Stimulated activated CD8-positive, alpha-beta memory T cell treated with anti-CD3 and anti-CD28 coated beads, Interleukin-15, amount 100 ng/mL, for 1 hour (primary cell): ENCODE measurements at places on chromosomes 3 and 15.

DNA sequence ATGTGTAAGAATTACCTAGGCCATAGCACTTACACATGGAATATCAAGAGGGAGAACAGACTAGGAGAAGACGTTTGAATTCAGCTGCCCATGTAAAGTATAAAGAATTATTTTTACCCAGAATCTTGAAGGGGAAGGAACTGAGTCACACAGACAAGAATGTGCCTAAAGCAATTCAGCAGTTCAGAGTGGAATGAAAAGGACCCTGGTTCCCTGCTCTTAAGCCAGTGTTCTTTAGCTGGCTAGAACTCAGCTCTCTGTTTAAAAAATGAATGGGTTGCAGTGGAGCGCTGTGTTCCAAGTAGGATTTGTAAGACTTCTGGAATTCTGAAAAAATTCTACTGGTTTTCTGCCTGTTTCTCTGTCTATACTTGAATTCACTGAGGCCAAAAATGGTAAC lies 440.2 kb downstream of the LPP start:
- DNase-seq: no peak

GRCh38 chr3:45031531-45031930 lies 5.4 kb downstream of the CLEC3B start:
- DNase-seq: no peak

- no peak for DNase-seq
Observed at GRCh38 chr3:14822134-14822533, 3.4 kb downstream of the FGD5 start.

- DNase-seq: no peak
Observed at GRCh38 chr15:43165801-43166325, 19.3 kb upstream of the CCNDBP1 start.

DNA sequence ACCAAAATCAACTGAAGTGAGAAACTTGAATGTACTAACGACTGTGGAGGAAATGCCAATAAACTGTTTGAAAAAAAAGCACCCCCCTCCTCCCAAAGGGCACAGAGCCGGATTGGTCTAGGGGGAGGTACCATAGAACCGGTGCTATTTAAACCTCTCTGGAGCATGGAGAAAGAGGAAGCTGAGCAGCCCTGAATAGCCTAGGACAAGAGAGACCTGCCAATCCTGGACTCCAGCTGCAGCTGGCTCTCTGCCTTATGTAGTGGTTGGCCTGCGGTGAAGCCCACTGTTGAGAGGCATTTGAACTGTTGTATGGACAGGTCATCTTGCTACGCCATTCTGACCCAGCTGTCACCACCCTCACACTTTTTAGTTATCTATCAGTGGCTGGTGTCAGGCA lies 1.5 kb upstream of the SH3GL3 start:
- DNase-seq: no peak

- no peak for DNase-seq
Observed at GRCh38 chr3:10950476-10951294, 41.9 kb upstream of the SLC6A1 start.

DNA sequence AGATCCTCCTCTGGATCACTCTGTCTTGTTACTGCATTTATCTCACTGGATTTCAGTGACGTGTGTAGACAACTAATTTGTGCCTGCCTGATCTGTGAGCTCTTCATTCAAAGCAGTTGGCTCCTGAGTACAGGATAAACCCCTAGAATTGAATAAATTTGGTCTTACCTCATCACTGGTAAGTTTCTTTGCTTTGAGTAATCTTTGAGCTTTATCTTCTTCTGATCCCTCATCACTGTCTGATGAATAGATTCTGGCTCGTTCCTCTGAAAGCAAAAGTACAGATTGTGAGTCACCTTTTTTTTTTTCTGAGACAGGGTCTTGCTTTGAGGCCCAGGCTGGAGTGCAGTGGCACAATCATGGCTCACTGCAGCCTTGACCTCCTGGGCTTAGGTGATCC lies 24.5 kb downstream of the LEO1 start:
- DNase-seq: no peak

GRCh38 chr3:125428216-125428830 lies 53.2 kb upstream of the ZNF148 start:
- no peak for DNase-seq

DNA sequence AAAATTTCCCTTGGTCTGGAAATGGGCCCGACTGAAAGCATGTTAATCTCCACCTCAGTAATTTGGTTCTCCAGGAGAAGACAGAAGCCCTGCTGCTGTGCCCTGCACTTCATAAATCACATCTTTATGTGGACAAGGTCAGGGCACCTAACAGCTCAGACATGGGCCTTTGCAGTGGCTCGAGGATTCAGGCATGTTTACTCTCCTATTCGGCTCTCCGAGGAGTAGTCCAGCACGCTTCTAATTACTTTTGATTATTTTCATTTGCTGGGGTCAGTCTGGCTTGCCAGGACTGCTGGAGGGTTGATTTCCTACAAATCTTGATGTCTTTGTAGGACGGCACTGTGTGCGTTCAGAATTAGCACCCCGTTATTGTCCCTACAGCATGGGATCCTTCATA lies 511.2 kb downstream of the MECOM start:
- DNase-seq: no peak

- DNase-seq: no peak
Observed at GRCh38 chr3:187979564-187979963, 174.4 kb upstream of the LPP start.

- DNase-seq: no peak
Observed at GRCh38 chr3:123621186-123621849, 36.5 kb upstream of the HACD2 start.

GRCh38 chr3:122555275-122556071 lies 8.6 kb downstream of the PARP9 start:
- no peak for DNase-seq

- DNase-seq: no peak
Observed at GRCh38 chr3:149792452-149793270, at the start of gene ANKUB1. ANKUB1 (minus strand) TSS chr3:149792554; CDS start chr3:149792366, 188 bp downstream.

DNA sequence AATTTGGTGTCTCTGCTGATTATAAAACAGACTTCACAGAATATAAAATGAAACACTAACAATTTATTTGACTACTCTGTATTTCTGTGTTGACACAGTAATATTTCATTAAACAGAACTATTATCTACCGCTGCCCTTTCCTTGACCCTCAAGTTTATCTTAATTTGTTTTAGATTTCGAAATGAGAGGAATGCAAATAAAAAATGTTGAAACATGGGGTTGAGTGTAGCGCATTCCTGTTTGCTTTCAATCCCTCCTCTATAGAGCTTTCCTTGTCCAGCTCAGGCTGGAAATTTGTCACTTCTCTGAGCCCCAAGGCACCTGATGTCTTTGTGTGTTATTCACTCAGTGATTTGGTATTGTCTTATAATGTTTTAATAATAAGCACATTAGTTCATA lies 550.2 kb downstream of the ZBBX start:
- DNase-seq: no peak

- no peak for DNase-seq
Observed at GRCh38 chr15:43268111-43269105, 1.7 kb upstream of the TGM5 start.

GRCh38 chr15:43776101-43776717 lies 557 bp downstream of the ELL3 start:
- no peak for DNase-seq

- DNase-seq: no peak
Observed at GRCh38 chr3:8727605-8728512, 5.7 kb upstream of the CAV3 start.

DNA sequence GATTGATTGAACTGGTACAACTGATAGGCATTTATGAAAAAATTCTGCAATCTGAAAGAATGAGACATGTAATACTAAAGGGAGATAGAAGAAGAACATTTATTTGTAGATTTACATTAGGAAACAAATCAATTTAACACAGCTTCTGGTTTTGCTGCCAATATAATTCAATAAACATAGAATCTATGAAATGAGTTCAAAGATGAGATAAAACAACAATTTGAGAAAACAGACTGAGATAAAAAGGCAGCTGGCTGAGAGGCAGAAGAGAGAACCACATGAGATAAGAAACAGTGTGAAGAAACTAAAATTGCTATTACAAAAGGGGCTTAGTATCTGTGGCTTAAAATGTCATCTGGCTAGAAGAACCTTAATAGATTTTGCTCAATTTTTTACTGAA lies 176.6 kb downstream of the PYDC2 start:
- DNase-seq: no peak

GRCh38 chr3:127637546-127637945 lies 8.6 kb downstream of the PODXL2 start:
- DNase-seq: no peak

- no peak for DNase-seq
Observed at GRCh38 chr15:89075846-89076245, 12.4 kb upstream of the ABHD2 start.
